OCI-M1 (cell line): ENCODE measurements at places on chromosomes 5 and 9.
A peak's percentile ranks its signal among the peaks of the same experiment; 100 is the strongest.

GRCh38 chr9:112726428-112726827 lies 8.5 kb upstream of the INIP start:
- DNase-seq: peak; percentile 1

DNA sequence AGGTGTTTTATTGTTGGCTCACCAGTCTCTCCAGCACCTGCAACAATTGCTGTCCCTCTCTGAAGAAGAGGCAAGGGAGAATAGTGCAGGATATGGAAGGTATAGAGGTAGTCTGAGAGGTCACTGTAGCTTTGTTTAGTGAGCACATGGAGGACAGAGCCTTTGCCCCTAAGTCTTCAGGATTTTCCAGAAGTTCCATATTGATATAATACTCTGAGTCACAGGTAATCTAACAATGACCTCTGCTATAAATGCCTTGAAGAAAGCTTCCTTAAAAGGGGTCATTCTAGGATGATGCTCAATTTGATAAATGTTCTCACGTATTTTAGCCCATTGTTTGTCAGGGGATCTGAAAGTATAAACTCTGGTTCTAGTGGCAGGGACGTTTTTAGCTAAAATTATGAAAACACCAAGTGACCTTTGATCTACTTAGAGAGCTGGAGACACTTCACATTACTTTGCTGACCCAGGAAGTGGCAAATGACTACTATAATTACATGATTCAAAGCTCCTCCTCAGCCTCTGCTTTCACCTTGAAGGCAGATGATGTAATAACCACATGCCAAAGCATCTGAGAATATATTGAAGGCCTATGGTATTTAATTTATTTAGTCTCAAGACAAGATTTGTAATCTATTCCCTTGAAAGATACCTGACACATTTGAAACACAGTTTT lies 366.9 kb upstream of the NUDT12 start:
- DNase-seq: peak; percentile 47

- no peak for DNase-seq
Observed at GRCh38 chr5:139849942-139850341, 54.3 kb downstream of the PSD2 start.

GRCh38 chr9:120900824-120901223 lies 23.8 kb upstream of the PHF19 start:
- no peak for DNase-seq
